ENCODE measurements at places on chromosomes 3 and 15. TPM values are rescaled to one million over a fixed set of nuclear protein-coding genes. Genes with fewer than 3 reads are reported as not detected.

Gene AGTR1
- 1.2 TPM for total RNA-seq

Gene FES
- 15.6 TPM for total RNA-seq

Gene IQCF5
- not detected for total RNA-seq

Gene CD200R1
- 4.1 TPM for total RNA-seq

Gene NCKIPSD
- total RNA-seq, result 9.8 TPM

Gene MEIS2
- 56.2 TPM for total RNA-seq

Gene EIF4E3
- total RNA-seq, result 53.0 TPM

Gene CXCR6
- total RNA-seq, result 0.20 TPM

GRCh38 chr3:194129581-194130133, 6.3 kb upstream of the HES1 start:
- DNase-seq, result peak; percentile 17

DNA sequence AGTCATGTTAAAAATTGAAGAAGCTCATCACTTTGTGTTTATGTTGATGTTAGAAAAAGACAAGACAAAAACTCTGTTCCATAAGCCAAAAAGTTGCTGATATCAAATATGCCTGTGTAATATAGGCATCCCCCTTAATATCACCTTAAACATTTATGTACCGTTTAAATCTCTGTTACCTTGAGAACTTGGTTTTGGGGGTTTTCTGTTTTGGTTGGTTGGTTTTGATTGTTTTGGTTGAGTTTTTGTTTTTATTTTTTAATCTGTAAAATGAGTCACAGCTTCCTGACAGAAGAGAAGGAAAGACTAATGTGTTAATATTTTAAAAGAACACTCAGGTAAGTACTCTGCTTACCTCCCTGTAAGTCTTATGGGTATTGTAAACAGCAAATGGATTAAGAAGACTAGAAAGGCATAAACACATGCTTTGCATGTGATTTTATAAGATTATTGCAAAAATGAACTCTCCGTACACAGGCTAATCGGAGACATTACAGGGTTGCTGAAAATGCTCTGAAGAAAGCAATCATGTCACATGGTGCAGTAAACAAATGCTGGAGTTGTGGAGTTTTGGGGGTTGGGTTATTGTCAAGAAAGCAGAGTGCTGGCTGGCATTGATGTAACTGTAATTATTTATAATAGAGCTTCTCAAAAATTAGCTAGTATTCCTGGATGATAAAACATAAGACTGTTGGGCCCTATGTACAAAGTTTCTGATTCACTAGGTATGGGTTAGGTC, 69.5 kb upstream of the MBNL1 start:
- DNase-seq, result no peak

GRCh38 chr3:74001436-74001835, 376.7 kb upstream of the PDZRN3 start:
- DNase-seq, result no peak

DNA sequence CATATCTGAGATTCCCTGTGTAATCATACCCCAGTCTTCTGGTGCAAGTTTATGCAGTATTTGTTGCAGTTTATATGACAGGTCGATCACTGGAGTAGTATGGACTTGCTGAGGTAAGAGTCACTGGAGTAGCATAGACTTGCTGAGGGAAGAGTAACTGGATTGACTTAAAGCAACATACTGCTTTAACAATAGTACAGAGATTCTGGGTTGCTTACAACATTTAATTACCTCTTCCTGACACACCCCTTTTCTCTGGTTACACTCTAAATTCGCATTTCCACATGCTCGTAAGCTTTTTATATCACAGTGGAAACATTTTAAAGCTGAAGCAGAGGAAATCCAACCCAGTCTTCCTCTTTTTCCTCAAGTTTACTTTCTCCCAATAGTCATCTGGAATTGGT, 11.8 kb downstream of the AAGAB start:
- no peak for DNase-seq

DNA sequence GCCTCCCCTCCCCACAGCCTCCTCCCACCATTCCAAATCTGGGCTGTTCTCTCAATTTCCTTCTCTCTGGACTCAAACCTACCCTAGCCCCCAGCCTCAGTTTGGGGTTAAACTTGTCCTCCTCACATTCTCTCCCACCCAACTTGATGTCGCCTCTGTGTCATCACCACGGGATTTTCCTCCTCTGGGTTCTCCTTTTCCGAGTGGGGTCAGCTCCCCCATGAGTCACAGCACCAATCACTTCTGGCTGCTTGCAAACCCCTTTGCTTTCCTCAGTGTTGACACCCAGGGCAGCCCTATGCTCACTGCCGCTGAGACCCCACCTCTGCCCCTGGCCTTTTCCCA, 451 bp downstream of the CCR5AS start:
- no peak for DNase-seq

- no peak for DNase-seq
Measured at GRCh38 chr3:142270407-142270806, 45.0 kb upstream of the GK5 start.

- peak; percentile 47 for DNase-seq
Measured at GRCh38 chr15:77026501-77027110, 31.7 kb downstream of the PSTPIP1 start.

DNA sequence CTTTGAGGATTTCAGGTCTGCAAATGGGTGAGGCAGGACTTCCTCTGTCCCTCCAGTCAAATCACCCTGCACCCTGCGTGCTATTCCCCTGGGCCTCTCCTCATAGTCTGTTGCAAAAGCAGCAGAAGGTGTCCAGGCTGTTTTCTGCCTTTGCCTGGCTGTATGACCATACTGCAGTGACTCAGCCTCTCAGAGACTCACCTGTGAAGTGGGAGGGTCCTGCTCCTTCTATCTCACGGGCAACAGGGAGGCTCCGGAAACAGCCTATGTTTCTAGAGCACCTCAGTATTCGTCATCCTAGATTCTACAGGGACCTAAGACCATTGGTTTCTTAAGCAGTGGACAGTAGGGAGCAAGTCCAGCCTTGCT, 216.4 kb downstream of the TLE3 start:
- no peak for DNase-seq

- DNase-seq, result no peak
Measured at GRCh38 chr15:86570738-86571137, 491.1 kb downstream of the AGBL1 start.

DNA sequence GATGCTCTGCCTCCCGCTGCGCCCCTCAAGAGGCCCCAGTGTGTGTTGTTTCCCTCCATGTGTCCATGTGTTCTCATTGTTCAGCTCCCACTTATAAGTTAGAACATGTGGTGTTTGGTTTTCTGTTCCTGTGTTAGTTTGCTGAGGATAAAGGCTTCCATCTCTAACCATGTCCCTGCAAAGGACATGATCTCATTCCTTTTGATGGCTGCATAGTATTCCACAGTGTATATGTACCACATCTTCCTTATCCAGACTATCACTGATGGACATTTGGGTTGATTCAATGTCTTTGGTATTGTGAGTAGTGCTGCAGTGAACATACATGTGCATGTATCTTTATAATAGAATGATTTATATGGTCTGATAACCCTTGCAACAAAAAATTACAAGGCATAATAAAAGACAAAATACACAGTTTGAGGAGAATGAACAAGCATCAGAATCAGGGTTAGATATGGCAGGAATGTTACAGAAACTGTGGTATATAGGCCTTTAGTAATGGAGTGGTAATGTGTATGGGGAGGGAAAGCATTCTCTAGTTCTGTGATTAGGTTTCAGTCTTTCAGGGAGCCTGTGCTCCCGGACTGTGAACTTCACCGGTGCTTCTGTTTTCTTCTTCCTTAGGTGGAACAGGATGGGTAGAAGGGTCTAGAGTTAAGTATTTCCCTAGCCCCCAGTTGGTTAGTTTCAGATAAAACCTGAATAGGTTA, 27.1 kb downstream of the GRM2 start:
- no peak for DNase-seq

Data from heart left ventricle (tissue), 16 donors.